ENCODE measurements at places on chromosomes 3 and 15. TPM values are rescaled to one million over a fixed set of nuclear protein-coding genes. Genes with fewer than 3 reads are reported as not detected.

EXD1 gene
- 0.40 TPM for total RNA-seq

TP63 gene
- 4.3 TPM for total RNA-seq

SLC25A38 gene
- total RNA-seq, result 23.6 TPM

INKA1 gene
- total RNA-seq, result 7.6 TPM

GLT8D1 gene
- total RNA-seq, result 96.0 TPM

OCA2 gene
- total RNA-seq, result 3.4 TPM

GOLGA6L7 gene
- total RNA-seq, result not detected

PLA2G4D gene
- total RNA-seq, result 0.06 TPM

GOLGA8S gene
- 1.1 TPM for total RNA-seq

CCR3 gene
- 0.20 TPM for total RNA-seq

P2RY13 gene
- 15.3 TPM for total RNA-seq

FAM227B gene
- total RNA-seq, result 12.9 TPM

MCTP2 gene
- total RNA-seq, result 12.4 TPM

IQCF5 gene
- not detected for total RNA-seq

EFCC1 gene
- total RNA-seq, result 2.7 TPM

GOLGA8T gene
- total RNA-seq, result 1.1 TPM

FBXO40 gene
- 0.06 TPM for total RNA-seq

TLR9 gene
- total RNA-seq, result not detected

AHSG gene
- total RNA-seq, result not detected

WDR93 gene
- total RNA-seq, result 3.9 TPM

AMIGO3 gene
- 0.30 TPM for total RNA-seq

C3orf85 gene
- not detected for total RNA-seq

PARP14 gene
- total RNA-seq, result 40.3 TPM

SCN11A gene
- 44.3 TPM for total RNA-seq

DUOXA2 gene
- not detected for total RNA-seq

LOXL1 gene
- 48.2 TPM for total RNA-seq

All from spinal cord (tissue), 10 donors.